ENCODE measurements at places on chromosomes 6 and 20.

GRCh38 chr20:48722002-48722731 is 105.6 kb downstream of the PREX1 start:
- DNase-seq, result no peak

GRCh38 chr6:50128420-50129005 is 78.8 kb upstream of the DEFB112 start:
- DNase-seq, result no peak

GRCh38 chr6:159695984-159696383 is 2.9 kb upstream of the SOD2 start:
- DNase-seq, result no peak

- no peak for DNase-seq
Observed at GRCh38 chr20:4113615-4114603, 98.6 kb upstream of the RNF24 start.

DNA sequence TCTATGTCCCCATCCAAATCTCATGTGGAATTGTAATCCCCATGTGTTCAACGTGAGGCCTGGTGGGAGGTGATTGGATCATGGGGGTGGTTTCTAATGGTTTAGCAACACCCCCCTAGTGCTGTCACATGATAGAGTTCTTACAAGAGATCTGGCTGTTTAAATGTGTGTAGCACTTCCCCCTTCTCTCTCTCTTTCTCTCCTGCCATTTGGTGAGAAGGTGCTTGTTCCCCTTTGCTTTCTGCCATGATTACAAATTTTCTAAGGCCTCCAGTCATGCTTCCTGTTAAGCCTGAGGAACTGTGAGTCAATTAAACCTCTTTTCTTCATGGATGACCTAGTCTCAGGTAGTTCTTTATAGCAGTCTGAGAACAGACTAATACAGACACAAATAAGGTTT is 165.4 kb downstream of the OGFRL1 start:
- no peak for DNase-seq
